Femur (tissue), 1 donor: ENCODE measurements at places on chromosomes 2 and 18.

GRCh38 chr2:180944372-180944771 is 36.0 kb upstream of the UBE2E3 start:
- no peak for DNase-seq

- DNase-seq, result no peak
Observed at GRCh38 chr2:195902857-195903256, 165.8 kb downstream of the DNAH7 start.

GRCh38 chr2:121085801-121086200 is 199.2 kb downstream of the TFCP2L1 start:
- no peak for DNase-seq

GRCh38 chr2:151437630-151438029 is 27.9 kb downstream of the RIF1 start:
- DNase-seq, result no peak
